ENCODE measurements at places on chromosomes 2 and 18.

GRCh38 chr18:68935686-68936085 lies 137.8 kb downstream of the CCDC102B start:
- DNase-seq, result no peak

GRCh38 chr18:57148263-57148662 lies 1.4 kb downstream of the BOD1L2 start:
- no peak for DNase-seq

- DNase-seq, result no peak
Observed at GRCh38 chr18:6205706-6206105, 209.0 kb downstream of the L3MBTL4 start.

GRCh38 chr18:46356278-46357033 lies 252.3 kb downstream of the HAUS1 start:
- DNase-seq, result no peak

DNA sequence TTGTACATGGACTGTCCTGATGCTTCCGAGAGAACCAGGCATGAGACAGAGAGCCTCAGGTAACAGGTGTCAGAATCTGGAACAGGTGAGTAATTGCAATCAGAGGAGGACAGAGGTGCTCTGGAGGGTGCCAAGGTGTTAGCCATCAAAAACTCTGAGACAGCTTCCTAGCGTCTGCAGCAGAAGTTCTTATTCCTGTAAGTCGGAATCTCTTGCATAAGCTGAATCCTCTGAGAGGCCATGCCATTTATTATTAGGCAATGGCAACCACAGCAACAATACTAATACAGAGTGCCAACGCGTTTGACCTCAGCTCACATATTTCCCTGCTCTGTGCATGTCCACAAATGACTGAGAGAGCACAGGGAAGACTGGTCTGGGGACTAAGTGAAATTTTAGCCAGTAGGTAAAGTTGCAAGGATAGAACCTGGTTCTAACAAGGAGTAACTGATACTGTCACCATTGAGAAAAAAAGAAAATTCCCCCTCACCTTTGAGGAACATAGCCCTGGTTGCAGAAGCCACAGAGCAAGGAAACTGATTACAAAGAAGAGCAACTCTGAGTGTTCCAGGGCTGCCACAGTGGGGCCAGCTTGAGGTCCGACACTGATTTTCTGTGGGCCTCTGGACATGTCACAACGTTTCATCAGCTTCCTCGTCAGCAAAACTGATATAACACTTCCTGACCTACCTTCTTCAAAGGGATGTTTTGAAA lies 55.1 kb upstream of the ACSL3 start:
- no peak for DNase-seq

- DNase-seq, result no peak
Observed at GRCh38 chr18:14026199-14026598, 106.0 kb downstream of the ZNF519 start.

GRCh38 chr18:9015689-9016088 lies 86.8 kb upstream of the NDUFV2 start:
- DNase-seq, result no peak

DNA sequence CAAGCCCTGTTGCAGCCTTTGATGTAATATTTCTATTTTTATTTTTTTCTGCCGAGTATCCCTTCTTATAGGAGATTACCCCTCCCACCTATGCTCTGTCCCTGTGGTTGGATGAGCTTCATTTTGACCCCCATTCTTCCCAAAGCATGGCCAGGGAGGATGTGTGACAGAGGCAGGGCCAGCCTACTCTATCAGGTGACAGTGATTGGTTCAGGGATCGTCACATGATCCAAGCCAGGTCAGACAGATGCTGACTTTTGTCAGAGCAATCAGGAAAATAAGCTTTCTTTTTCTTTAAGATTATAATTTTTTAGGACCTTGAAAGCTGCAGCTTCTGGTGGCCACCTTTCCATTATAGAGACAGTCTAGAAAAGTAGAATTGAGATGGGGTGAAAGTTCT lies 314.3 kb downstream of the NUP35 start:
- no peak for DNase-seq

DNA sequence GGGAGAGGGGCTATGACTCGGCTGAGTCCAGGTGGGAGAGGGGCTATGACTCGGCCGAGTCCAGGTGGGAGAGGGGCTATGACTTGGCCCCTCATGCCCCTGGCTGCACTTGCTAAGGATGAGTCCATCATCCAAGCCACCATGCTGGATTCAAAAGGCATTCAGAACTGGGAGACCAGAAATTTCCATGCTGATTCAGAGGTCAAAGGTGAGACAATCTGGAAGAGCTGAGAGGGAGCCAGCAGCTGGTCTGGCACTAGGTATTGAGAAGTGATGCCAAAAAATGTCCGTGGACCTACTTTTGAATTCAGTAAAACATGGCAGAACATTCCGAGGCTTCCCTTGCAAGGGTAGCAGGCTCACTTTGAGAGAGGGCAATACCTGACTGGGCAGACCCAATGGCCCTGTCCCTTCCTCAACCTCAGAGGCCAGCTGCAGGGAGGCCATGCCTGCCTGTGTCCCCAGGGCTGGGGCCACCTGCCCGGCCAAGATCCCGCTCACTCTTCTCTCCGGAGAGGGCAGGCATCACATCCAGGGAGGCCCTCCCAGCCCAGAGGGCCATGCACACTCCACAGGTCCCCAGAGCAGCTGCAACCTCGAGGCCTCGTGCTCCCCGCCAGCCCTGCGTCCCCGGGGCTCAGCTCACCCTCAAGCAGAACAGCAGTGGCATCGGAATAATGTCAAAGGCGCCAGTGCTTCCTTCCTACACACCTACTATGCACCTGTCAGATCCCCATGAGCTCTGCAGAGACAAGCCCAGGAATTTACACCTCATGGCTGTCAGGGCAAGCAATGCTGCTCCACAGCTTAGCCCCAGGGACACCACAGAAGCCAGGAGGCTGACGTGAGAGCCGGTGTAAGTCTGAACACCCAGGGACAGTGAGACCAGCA lies 80.2 kb upstream of the GPC1 start:
- no peak for DNase-seq

DNA sequence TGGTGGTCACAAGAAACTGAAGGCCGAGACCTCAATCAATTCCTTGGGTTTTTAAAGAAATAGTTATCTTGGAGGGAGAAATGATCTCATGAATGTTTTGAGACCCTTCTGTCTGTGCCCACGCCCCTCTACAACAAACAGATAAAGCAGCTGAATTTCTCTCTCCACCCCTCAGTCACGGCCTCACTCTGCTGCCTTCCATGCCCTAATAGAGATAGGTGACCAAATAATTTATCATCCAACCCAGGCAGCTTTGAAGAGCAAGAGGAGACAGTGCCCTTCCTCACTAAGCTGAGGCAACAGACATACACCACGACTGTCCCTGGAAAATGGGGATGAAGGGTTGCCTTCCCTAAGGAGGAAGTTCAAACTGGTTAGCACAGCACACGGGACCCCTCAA lies 71.2 kb downstream of the LBH start:
- no peak for DNase-seq

DNA sequence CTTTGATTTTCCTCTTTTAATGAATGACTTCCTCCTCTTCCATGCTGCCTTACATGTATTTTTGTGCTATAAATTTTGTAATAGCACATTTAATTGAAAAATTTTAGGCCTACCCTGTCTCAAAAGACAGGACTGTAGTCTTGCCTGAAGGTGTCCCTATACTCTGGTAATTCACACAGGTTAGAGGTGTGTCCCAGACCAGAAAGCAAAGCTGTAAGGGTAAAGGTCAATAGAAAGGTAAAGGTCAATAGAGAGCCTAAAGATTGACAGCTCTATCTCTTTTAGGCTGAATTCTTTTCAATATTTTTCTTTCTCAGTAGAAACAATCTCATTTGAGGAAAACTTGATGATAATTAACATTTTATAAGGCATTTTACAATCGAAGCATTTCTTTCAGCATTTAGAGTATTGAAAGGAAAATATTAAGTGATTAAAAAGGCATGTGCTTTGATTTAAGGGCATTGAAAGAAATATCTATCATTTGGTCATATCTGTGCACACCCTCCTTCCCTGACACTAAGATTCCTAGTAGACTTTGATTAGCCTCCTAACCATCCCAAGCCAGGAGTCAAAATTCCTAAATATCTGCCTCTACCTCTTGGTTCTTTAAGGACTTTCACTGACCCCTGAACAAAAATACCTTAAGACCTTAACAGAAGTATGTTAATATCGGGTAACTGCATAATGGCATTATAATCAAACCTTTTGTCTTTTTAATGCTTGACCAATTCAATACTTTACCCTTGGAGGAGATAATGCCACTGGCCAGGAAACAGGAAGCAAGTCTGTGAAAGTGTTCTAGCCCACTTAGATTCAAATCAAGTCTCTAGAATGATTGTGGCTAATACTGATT lies 161.8 kb upstream of the DTNA start:
- no peak for DNase-seq

- DNase-seq, result no peak
Observed at GRCh38 chr2:221569871-221570270, 2.2 kb downstream of the EPHA4 start.

GRCh38 chr2:64273524-64274398 lies 129.5 kb upstream of the PELI1 start:
- DNase-seq, result peak; percentile 64

GRCh38 chr2:224846686-224847085 lies 130.5 kb upstream of the CCDC195 start:
- DNase-seq, result no peak

GRCh38 chr2:224208007-224208406 lies 168.9 kb upstream of the SERPINE2 start:
- DNase-seq, result no peak

- DNase-seq, result peak; percentile 19
Observed at GRCh38 chr2:138712212-138712979, 67.8 kb downstream of the NXPH2 start.

- DNase-seq, result no peak
Observed at GRCh38 chr2:51723691-51724090, 691.8 kb upstream of the NRXN1 start.

DNA sequence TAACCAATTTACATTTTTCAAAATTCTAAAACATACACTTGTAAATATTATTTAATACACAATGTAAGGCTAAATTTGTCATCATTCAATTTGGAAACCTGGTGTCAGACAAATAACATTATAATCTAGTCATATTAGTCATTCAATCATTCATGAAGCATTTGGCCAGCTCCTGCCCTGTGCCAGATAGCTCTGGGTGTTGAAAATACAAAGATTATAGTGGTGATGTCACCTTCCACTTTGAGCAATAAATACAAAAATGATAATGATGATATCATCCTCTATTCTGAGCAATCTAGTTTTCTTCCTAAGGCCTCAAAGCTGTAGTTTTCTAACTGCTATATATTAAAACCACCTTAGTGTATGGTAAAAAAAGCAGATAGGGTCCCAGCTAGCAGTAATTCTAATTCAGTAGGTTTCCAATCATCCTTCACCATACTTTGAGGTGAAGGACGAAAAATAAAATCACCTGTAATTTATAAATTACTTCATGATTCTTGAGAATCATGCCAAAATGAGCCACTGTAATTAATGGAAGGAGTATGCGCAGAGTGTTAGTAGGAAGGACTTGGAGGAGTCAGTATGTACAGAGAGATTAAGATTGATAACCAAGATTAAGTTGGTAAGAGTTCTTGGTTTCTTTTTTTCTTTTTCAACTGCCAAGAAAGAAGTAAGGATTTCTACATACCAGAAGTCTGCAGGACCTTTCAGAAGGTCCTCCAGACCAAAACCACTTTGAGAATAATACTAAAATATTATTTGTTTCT lies 23.2 kb downstream of the MEMO1 start:
- no peak for DNase-seq

GRCh38 chr18:58796220-58796619 lies 68.5 kb upstream of the ZNF532 start:
- no peak for DNase-seq

GRCh38 chr2:68931799-68932198 lies 20.9 kb downstream of the GKN2 start:
- DNase-seq, result no peak

DNA sequence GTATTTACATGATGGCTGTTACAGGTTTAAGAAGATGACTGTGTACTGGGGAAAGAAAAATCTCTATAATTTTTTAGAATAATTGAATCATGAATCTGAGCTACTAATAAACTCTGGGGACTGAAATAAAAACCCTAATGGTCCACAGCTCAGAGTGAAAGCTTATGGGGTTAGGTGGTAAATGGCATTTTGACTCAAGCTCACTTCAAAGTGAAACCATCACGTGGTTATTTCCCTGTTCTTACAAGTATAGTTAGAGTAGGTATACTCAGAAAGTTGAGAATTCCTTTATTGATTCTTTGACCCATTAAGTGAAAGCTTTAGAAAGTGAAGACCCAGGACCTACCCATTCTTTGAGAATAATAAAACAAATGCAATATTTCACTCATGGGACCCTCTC lies 626.2 kb upstream of the SETBP1 start:
- DNase-seq, result no peak

GRCh38 chr18:37702841-37703240 lies 137.2 kb upstream of the CELF4 start:
- DNase-seq, result no peak

- no peak for DNase-seq
Observed at GRCh38 chr2:45261746-45262145, 252.5 kb upstream of the SIX2 start.

DNA sequence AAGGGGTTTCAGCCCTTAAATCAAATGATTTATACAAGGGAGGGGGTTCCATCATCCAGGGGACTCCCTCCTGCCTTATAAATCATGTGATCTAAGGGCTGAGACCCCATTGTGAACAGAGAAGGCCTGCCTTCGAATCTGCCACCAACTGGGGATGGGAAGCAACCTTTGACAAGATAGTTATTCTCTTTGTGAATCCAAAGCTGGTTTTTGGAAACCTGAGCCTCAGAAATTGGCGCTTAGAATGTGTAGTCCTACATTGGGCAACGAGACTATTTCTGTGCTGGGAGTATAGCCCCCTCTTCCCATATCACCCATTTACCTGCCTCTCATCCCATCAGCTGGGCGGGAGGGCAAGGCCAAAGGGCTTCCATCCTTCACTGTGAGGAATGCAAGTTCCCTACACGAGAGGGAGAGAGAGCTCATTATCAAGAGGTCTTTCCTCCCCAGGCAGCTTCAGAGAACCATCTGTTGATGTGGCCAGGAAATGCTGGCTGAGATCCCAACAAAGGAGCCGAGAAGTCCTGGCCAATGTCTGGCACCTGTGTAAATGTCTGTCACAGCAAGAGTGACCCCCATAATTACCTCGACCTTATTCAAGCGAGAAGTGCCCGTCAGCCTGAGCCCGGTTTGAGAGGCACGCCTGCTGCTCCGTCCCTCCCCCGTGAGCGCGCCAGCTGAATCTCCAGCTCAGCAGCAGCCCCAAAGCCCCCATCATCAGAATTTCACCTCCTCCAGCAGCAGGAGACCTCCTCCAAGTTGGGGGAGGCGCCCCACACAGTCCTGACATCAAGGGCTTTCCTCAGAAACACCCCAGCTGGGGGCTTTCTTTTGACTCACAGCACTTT lies 48.4 kb upstream of the APCDD1 start:
- DNase-seq, result no peak

DNA sequence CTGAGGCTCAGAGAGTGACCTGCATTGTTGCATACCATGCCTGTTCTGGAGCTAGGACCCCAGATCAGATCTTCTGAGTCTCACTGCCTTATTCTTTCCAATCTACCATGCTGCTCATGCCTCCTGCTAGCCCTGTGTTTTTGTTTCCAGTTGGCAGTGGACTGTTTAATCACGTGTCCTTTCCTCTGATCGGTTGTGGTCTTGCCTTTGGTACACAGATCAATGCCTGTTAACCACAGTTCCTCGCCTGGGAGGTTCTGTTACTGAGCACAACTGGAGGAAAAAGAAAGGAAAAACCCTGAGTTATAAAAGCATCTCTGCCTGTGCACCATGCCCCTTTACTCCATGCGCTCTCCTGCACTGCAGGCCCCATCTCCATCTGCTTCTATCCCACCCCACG lies 329.1 kb downstream of the SETBP1 start:
- DNase-seq, result no peak
